Retina (tissue), 1 donor: ENCODE measurements at places on chromosomes 2 and 18.

- no peak for DNase-seq
Measured at GRCh38 chr2:200104015-200104414, 148.6 kb downstream of the MAIP1 start.

- DNase-seq = no peak
Measured at GRCh38 chr18:8627540-8627939, 18.3 kb downstream of the RAB12 start.

DNA sequence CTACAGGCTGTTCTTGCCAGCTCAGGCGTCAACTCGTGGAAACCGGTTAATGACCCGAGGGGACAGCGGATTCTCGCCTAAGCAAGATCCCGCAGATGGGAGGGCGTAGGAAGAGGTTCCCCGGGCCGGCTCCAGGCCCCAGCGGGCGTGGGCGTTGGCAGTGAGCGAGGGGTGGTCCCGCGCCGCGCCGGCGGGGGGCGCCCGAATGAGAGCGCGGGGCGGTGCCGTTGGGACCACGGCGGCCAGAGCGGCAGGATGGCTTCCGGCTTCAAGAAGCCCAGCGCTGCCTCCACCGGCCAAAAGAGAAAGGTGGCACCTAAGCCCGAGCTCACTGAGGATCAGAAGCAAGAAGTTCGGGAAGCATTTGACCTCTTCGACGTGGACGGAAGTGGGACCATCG lies at the start of gene CETN1:
Gene CETN1 (plus strand): TSS at position 227 of the 400 bp plus-strand sequence. CDS start 29 bp downstream, at position 256.
- no peak for DNase-seq

- no peak for DNase-seq
Measured at GRCh38 chr18:3346487-3346886, 84.6 kb downstream of the MYL12B start.

DNA sequence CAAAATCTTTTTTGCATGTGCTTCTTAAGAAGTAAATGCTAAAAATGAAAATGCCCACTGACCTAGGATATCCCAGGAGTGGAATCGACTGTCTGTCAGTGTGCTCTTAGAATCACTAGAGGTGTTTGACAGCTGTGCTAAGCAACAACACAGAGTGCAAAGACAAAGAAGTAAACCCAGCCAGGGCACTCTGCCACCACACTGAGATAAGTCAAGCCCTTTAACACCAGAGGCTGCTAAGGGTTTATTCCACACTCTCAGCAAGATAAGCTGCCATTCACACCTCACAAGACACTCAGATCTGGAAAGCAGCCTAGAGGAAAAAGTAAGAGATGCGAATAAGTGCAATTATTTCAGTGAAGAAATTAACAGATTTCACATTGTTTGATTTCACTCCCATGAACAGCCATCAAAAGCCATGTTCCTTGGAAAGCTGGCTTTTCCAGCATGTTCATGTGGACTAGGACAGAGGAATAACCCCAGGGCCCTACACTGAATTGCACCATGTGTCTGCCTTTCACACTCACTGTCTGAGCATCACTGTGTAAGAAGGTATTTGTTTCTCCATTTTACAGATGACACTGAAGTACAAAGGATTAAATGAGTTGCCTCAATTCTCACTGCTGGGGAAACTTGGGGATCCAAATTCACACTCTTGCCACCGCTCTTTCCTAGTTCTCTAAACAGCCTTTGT lies 6.0 kb upstream of the BMP10 start:
- DNase-seq = no peak

GRCh38 chr18:50410008-50410407 lies 35.2 kb downstream of the SKA1 start:
- DNase-seq = no peak

DNA sequence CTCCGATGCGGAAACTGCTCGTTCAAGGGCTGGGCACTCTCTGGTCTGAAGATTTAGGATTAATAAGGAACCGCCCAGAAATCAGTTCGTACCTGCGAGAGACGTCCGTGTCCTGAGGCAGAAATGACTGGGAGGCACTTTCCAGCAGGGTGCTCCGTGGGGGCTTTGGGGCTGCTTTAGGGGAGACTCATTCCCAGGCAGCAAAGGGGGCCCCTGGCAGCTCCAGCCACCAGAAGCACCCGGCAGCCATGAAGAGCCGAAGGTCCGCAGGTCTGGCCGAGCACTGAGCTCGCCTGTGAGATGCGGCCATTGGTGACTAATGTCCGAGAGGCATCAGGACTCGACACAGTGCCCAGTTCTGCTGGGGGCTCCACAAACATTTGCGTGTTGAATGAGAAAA lies 20.9 kb downstream of the KCNG2 start:
- DNase-seq = no peak

GRCh38 chr2:134668821-134669220 lies 50.0 kb downstream of the TMEM163 start:
- DNase-seq = no peak

DNA sequence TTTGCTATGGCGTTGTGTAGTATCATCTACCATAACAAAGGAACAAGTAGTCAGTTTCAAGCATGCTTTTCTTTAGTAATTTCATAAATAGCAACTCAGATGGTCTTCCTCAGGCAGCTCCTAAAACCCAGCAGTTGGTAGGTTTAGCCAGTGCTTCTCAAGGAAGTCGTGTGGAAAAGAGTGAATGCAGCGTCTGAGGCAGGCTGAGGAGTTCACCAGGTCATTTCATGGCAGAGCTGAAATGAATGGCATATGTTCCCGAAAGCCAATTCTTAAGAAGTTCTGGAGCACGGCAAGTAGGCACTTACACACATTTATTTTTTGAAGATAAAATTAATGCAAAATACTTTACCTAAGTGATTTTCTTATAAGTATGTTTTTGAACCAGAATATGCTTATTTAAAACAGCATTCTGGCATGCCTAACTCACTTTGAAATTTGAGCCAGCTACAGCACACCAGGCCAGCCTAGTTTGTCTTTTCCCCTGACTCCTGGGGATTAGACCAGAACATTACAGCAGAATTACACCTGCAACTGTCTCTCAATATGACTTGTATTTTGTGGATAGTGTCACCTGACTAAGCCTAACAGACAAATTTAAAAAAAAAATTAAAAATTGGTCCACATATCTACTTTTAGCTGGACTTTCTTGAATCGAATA lies 62.2 kb downstream of the OSBPL6 start:
- peak; percentile 39 for DNase-seq

DNA sequence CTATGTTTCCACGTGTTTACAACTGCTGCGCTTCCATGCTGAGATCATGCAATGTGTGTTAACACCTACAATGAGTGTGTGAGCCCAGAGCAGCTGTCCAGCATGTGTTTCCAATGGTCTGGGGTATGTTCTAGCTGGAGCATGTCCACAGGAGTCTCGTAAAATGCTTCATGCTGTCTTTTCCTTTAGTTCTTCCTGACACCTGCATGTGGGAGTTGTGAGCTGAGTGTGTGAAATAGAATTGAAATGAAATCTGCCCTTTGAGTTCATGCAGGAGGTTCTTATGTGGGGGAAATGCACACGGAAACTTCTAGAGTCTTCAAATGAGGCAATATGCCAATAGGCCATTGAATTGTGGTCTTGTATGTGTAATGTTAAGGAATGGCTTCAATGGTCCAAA lies 205.1 kb downstream of the RND3 start:
- DNase-seq = no peak

- DNase-seq = no peak
Measured at GRCh38 chr2:17976871-17977746, 98.6 kb downstream of the KCNS3 start.

GRCh38 chr2:120993661-120994060 lies 258.0 kb downstream of the GLI2 start:
- no peak for DNase-seq
